ENCODE measurements at places on chromosomes 16 and 17.

DNA sequence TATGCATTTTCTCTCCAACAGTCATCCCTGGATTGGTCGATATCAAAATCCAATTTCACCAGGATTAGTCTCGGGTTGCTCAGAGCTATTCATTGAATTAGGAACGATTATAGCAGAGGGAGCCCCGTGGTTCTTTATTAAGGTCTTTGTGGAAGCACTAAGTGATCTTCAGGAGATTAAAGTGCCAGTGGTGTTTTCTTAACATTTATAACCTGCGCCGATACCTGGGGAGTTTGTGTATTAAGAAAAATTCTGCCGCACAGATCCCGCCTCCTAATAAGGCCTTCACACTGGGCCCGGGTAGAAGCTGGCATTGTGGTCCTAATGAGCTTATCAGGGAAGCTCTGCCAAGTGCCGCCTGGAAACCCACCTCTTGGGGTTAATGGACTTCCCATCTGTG lies 238.7 kb downstream of the RBFOX1 start:
- no peak for DNase-seq

DNA sequence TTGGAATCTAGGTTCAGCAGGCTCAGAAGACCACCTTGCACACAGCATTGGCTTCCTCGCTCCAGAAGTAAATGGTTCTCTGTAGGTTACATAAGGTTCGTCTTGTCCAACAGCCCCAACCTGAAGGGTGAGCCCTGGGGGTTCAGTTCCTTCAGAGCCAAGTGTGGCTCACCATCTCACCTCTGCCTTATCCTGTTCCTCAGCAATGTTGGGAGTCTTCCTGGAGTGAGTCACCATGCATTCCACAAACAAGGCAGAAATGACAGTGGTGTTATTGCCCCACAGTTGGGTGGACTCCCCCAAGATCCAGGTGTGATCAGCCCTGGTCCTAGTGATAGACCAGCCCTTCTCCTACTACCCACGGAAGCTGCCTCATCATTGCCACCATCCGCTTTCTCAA lies 26.8 kb upstream of the SMPD3 start:
- no peak for DNase-seq

GRCh38 chr16:80046848-80047247 lies 446.3 kb upstream of the MAF start:
- peak; percentile 35 for DNase-seq

DNA sequence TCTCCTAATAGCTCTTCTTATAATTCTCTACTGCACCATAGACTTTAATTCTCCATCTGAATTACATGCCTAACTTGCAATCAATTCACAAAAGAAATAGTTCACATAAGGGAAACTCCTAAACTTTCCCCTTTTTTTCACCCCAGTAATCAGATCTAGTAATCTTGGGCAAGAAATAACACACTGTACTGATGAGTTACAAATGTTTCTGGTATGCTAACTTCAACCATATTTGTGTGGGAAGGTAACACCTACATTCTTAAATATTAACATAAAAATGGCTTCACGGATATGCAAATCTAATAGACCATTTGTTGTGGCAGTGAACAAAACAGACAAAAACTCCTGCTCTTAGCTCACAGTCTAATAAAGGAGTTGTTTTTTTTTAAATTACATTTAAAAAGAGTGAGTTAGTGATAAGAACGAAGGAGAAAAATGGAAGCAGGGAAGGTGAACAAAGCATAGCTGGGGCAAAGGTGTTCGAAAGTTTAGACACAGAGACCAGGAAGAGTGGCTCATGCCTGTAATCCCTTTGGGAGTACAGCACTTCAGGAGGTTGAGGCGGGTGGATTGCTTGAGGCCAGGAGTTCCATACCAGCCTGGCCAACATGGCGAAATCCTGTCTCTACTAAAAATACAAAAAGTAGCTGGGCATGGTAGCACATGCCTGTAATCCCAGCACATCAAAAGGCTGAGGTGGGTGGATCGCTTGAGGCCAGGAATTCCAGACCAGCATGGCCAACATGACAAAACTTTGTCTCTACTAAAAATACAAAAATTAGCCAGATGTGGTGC lies 34.8 kb downstream of the CMTM3 start:
- DNase-seq: no peak

GRCh38 chr17:59498530-59499307 lies 66.7 kb upstream of the DHX40 start:
- no peak for DNase-seq

DNA sequence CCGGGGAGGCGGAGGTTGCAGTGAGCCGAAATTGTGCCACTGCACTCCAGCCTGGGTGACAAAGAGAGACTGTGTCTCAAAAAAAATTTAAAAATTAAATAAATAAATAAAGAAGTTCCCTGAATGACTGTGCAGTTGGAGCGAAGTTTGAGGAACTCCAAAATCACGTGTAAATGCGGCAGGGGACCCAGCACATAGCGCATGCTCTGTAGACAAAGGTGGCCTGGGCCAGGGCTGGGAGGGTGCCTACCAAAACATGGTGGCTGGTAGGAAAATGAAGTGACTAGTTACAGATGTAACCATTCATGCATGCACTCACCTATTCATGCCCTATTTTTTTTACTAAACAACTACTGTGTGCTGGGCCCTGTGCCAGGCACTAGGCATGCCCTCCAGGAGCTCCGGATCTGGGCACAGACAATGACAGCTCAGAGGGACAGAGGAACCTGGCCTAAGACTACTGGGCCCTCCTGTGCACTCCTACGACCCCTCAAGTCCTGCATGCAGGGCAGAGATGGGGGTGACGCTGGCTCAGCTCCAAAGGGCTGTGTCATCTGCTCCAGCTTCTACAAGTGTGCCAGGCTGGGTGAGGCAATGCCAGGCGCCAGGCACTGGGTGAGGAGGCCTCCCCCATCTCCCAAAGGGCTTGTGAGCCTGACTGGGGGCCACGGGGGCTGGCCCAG lies 65.3 kb downstream of the RMI2 start:
- DNase-seq: no peak

DNA sequence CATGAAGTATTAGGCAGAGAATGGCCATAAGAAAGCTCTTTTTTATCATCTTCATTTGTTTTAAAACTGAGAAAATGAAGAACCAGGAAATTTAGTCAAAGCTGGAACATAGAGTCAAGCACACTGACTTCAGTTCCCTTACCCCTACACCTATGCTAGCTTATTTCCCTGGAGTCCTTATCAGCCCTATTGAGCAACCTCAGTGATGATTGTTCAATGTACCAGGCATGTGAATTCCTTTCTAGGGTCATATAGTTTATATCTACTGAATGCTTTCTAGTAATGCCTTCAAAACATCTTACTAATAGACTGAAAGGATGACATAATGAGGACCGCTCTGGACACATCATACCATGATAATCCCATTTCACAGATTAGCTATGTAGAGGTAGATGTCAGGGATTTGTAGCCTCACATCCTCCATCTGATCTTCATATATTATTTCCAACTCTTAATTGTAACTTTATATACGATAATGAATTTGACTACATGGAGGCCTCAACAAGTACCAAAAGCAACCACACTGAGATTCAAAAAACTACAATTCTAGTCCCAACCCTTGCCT lies 460.4 kb upstream of the DYNLRB2 start:
- no peak for DNase-seq

DNA sequence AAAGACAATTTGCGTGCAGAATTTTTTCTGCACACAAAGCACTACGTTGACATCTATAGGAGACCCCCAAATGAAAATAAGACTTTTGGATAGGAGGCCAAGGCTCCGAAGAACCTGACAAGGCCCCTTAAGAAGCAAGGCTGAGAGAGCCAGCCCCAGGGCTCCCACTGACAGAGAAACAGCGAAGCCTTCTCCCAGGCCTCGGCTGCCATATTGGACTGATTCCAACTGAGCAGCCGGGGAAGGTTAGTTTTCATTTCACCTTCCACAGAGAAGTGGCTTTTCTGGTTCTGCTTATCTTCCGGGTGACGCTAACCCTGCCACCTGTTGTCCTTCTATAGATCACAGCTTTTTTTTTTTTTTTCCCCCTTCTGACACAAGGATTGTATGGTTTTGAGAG lies 356.7 kb downstream of the SOX9 start:
- DNase-seq: peak; percentile 96

Data from DMS53 (cell line).